Mesenteric fat pad (tissue), 1 donor: ENCODE measurements at places on chromosomes 5 and 9.

GRCh38 chr5:138870611-138871010 lies 4.5 kb downstream of the LRRTM2 start:
- no peak for DNase-seq

- DNase-seq: no peak
Measured at GRCh38 chr5:171308453-171309275, at the start of gene TLX3. TLX3 (plus strand) TSS chr5:171309248; CDS start chr5:171309366, 118 bp downstream.

DNA sequence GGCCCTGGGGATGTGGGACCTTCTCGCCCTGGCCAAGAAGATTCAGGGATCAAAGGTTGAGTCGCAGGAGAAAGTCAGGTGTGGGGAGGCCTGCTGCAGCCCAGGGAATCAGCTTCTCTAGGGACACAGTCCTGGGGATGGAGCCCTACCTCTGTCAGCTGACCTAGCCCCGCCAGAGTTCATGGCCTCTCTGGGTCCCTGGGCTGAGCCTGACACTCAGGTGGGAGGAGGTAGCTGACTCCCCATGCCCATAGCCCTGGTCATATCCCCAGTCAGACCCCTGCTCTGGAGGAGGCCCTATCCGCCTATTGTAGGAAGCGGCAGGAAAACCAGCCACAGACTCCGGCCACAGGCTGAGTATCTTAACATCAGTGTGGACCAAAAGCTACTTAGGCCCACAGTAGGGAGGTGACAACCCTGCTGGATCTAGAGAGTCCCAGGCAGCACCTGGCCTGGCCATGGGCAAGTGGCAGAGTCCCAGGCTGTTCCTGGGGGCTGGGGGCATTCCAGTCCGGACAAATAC lies 15.0 kb upstream of the MRNIP start:
- DNase-seq: no peak

DNA sequence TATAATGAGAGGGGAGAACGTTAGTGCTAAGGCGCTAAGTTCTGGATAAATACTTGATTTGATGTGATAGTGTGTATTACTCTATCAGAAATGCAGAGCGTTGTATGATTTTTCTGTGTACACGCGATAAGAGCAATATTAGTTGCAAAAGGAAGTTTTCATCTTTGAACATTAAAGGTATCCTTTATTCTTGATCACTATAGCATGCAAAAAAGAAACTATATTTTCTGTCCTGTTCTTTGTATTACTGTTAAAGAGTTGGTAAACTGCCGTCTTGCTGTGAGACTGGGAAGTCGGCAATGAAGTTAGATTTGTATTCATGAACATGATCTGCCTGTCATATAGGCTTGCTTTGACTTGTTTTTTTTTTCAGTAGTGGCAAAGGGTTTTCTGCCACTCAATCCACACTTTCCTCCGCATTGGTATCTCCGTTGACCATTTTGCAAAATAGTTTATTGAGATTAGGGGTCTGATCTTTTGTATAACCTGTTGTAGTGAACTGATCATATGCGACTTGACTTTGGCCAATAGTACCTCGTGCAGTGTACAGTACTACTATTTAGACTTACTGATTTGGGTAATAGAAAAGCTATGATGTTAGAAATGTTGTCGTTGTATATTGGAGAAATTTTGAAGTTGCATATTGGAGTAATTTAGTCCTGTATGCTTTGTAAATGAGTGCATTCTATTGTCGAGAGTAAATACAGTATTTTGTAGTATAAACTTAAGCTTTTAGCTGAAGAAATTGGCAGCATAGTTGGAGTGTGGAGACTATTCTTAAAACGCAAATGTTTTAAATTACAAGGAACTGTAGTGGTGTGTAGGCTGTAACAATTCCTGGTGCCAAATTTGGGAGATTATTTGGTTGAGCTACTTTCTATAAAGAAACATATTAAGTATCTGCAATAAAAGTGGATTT lies 1.7 kb downstream of the DENND4C start:
- DNase-seq: no peak

DNA sequence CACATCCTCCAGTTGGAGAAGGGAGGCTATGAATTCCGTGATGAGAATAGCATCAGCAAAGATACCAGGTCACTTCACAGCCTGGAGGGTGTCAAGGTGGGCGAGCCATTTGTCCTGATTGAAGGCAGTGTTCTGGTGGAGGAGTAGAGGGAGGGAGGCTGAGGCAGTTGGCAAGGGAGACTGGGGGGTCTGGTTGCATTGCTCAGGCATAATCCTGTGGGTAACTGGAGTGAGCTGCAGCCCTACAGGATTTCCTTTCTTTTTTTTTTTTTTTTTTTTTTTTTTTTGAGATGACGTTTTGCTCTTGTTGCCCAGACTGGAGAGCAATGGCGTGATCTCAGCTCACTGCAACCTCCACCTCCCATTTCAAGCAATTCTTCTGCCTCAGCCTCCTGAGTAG lies 223.9 kb upstream of the KLF4 start:
- DNase-seq: no peak

- no peak for DNase-seq
Measured at GRCh38 chr5:149268928-149269557, 2.6 kb upstream of the AFAP1L1 start.

DNA sequence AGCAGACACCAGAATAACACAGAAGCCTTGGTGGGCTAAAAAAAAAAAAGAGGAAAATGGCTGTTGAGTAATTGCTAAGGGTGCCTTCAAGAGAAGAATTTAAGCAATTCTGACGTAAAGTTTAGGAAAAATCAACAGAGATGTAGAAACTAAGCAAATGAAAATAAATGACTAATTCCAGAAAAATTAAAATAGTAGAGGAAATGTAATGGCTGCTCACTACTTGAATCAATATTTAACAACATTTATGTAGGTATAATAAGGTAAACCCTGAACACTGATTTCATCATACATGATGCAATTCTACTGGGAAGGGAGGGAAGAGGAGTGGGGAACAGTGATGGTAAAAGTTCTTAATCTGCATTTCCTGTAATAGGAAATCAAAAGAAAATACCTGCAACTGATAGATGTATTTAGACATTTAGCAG lies 41.4 kb downstream of the PUM3 start:
- no peak for DNase-seq

- no peak for DNase-seq
Measured at GRCh38 chr9:76399856-76400255, 5.6 kb upstream of the RFK start.

DNA sequence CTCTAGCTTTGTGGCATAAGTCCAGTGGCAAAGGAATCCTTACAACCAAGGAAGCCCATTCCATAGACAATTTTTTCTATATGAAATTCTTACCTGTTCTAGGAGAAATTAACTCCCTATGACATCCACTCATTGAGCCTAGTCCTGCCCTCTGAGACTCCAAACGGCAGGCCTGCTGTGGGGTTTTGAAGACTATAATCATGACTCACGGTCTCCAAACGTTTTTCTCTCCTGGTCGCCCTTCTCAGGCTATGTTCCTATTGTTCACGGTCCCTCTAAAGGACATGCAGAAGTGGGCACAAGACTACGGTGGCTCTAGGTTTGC lies 611 bp downstream of the EXOSC3 start:
- DNase-seq: no peak
